T-helper 17 cell (primary cell): ENCODE measurements at places on chromosomes 5 and 9. TPM values are rescaled to one million over a fixed set of nuclear protein-coding genes. Genes with fewer than 3 reads are reported as not detected.

ANKRD34B gene
- not detected for total RNA-seq

RNF183 gene
- total RNA-seq = not detected

RMRP gene
- total RNA-seq = 10,512 TPM

SEMA4D gene
- total RNA-seq = 250 TPM

STK32A gene
- not detected for total RNA-seq

DNA sequence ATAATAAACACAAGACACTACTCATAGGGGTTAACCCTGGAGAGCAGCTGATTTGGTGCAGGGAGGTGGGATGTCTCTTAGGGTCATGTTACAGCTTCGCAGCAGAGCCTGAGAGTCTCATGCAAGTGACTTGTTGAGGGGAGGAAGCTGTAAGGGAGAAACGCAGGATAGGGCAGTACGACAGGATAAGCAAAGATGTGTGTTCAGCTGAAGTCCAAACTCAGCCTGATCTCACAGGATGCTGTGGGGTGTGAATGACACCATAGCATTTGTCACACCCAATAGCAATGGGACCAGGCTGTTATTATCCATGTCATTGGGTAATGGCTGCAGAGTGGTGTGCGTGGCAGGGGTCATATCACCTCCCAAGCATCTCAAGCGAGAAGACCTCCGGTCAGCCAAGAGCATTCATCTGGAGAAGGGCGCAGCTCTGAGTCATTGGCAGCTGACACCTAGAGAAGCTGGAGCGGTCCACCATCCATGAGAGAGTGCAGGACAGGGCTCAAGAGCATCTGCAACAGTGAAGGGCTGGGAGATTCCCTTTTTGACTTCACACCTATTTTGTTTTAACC lies 49.2 kb upstream of the RPL26L1 start:
- no peak overlapping the region for H3K4me3 ChIP-seq
- no peak for DNase-seq
- H3K36me3 ChIP-seq = peaks cover 5% of the 10 kb centered on the region
- H3K27ac ChIP-seq = peak overlapping the region; percentile 72

- no peaks in the 10 kb centered on the region for H3K36me3 ChIP-seq
- no peak overlapping the region for H3K27ac ChIP-seq
- no peaks in the 10 kb centered on the region for H3K4me1 ChIP-seq
Measured at GRCh38 chr9:10003047-10003446, 609.8 kb downstream of the PTPRD start.

GRCh38 chr5:169408171-169408570 lies 107.2 kb upstream of the SLIT3 start:
- no peaks in the 10 kb centered on the region for H3K36me3 ChIP-seq

DNA sequence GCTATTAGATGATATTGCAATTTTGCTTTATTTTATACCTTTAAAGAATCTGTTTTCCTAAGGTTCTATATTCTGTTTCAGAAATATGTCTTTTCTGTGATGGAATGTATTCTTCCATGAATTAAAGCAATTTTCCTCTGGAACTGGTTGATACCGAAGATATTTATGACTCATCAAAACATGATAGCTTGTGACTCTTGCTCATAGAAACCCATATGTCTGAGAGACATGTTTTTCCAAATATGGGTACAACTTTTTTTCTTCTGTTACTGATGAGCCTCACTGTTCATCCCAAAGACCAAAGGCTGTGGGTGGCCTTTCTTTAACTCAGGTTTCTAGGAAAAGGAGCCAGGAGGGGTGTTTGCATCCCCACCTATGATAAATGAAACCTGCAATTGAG lies 126.1 kb upstream of the PAPPA start:
- no peak for DNase-seq
- no peak overlapping the region for H3K27ac ChIP-seq
- H3K4me3 ChIP-seq = no peak overlapping the region
- no peaks in the 10 kb centered on the region for H3K36me3 ChIP-seq
- no peaks in the 10 kb centered on the region for H3K27me3 ChIP-seq

- peaks cover 6% of the 10 kb centered on the region for H3K36me3 ChIP-seq
- DNase-seq = no peak
- H3K27me3 ChIP-seq = no peaks in the 10 kb centered on the region
Measured at GRCh38 chr5:10452768-10453331, 11.2 kb downstream of the ROPN1L start.

DNA sequence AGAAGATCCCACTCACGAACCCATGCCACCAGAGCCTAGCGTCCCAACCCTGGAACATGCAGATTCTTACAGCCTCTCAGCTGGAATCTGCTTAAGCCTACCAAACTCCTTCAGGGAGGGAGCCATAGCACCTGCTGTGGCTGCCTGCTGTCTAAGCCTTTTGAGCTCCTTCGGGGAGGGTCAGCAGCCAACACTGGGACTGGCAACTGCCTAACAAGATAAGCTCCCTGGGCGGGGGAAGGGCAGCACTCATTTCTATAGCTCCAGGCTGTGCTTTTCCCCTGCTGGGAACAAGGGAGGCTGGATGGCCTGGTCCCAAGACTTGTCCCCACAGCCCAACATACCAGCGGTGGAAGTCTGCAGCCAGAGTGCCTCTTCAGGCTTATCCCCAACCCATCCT lies 199.1 kb upstream of the OR13F1 start:
- H3K4me1 ChIP-seq = no peaks in the 10 kb centered on the region
- H3K27ac ChIP-seq = no peak overlapping the region
- no peaks in the 10 kb centered on the region for H3K36me3 ChIP-seq
- peaks cover 4% of the 10 kb centered on the region for H3K27me3 ChIP-seq

GRCh38 chr5:102114525-102115069 lies 181.5 kb downstream of the SLCO4C1 start:
- H3K27ac ChIP-seq = no peak overlapping the region
- H3K4me3 ChIP-seq = no peak overlapping the region
- H3K36me3 ChIP-seq = no peaks in the 10 kb centered on the region
- no peaks in the 10 kb centered on the region for H3K27me3 ChIP-seq
- H3K4me1 ChIP-seq = no peaks in the 10 kb centered on the region

DNA sequence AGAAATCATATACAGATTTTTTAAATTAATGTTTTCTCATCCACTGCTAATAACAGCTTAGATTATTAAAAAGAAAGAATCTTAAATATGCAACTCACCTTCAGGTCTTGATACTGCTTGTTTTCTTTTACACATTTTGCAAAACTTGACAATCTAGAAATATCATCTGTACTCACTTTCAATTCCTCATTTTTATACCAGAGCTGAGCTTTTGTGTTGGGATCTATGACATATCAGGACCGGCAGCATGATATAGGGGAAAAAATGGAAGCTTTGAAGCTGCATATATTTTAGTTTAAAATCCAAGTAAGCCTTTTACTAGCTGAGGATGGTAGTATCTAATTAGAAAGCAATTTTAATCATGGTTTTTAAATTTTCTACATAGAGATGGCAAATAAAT lies 75.7 kb upstream of the SMARCA2 start:
- DNase-seq = no peak
- H3K27me3 ChIP-seq = peaks cover 14% of the 10 kb centered on the region
- H3K36me3 ChIP-seq = peaks cover 3% of the 10 kb centered on the region
- peaks cover 8% of the 10 kb centered on the region for H3K4me1 ChIP-seq
